ENCODE measurements at places on chromosomes 4 and X. TPM values are rescaled to one million over a fixed set of nuclear protein-coding genes. Genes with fewer than 3 reads are reported as not detected.

- no peak for DNase-seq
These were observed 54.2 kb downstream of the STAG2 start for GRCh38 chrX:124015721-124016120.

- peak; percentile 88 for DNase-seq
These were observed 3.3 kb downstream of the RFC1 start for GRCh38 chr4:39362827-39363226.

DNA sequence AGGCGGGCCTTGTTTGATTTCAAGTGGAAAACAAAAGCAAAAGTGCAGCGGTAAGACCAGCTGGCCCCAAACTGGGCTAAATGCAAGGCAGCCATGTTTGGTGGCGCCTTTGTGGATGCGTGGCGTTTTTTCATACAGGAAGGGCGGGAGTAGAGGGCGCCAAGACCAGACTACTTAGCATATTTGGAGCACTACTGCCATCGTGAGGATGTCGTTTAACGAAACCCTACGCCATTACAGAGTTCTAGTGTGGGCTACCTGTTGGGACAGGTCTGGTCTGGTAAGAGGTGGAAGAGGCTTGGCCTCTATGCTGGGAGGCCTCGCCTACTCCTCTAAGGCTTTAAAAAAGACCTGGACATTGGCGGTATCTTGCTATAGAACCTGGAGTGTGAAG, 230.7 kb upstream of the STK26 start:
- DNase-seq, result peak; percentile 94

- DNase-seq, result peak; percentile 87
These were observed 203.2 kb downstream of the PTTG2 start for GRCh38 chr4:38163216-38164006.

- DNase-seq, result no peak
These were observed 705.9 kb downstream of the RAB28 start for GRCh38 chr4:12778191-12778590.

CYSLTR1 gene
- not detected for polyA plus RNA-seq

Data from IMR-90 (cell line).